Nucleus accumbens (tissue), 56 donors: ENCODE measurements at places on chromosomes 7 and 10.

DNA sequence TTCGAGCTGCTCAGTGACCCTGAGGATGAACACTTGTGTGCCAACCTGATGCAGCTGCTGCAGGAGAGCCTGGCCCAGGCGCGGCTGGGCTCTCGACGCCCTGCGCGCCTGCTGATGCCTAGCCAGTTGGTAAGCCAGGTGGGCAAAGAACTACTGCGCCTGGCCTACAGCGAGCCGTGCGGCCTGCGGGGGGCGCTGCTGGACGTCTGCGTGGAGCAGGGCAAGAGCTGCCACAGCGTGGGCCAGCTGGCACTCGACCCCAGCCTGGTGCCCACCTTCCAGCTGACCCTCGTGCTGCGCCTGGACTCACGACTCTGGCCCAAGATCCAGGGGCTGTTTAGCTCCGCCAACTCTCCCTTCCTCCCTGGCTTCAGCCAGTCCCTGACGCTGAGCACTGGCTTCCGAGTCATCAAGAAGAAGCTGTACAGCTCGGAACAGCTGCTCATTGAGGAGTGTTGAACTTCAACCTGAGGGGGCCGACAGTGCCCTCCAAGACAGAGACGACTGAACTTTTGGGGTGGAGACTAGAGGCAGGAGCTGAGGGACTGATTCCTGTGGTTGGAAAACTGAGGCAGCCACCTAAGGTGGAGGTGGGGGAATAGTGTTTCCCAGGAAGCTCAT is 1.1 kb downstream of the DDIT4 start:
- DNase-seq, result peak; percentile 62

GRCh38 chr7:36945612-36946400 is 221.5 kb upstream of the AOAH start:
- no peak for DNase-seq

GRCh38 chr7:33040803-33041516 is 21.6 kb downstream of the NT5C3A start:
- DNase-seq, result no peak

DNA sequence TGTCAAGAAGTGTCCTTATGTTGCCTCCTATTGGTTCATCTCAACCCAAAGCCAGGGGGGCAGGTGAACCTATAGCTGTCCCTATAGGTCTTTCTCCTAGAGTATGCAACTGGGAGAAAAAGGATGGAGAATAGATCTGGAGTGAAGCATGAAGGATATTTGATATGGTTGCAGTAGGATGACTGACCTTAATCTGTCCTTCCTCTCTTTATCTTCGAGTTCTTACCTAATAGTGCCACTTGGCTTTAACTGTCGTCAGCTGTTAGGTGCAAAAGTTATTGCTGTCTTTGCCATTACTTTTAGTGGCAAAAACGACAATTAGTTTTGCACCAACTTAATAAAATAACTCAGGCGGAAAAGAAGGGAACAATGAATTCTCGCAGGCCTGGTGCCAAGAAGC is 196.0 kb downstream of the GALNT17 start:
- no peak for DNase-seq

DNA sequence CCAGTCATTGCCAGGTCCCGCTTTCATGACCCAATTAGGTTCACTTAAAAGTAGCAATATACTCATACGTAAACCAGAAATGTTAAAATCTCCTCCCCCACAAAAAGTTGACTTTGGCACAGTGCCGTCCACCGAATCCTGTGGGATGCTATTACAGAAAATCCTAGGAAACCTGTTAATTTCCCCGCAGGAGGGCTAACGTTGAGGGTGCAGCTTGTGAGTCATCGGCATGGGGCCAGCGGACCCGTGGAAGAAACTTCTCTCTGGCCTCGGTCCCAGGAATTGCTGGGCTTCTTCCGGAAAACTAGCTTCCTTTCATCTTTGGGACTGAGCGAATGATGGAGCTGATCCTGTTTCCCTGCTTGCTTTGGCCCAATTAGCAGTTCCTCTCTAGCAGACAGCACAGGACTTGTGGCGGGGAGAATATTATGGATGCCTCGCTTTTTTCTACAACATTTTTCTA is 13.5 kb downstream of the CRYGN start:
- DNase-seq, result no peak

- no peak for DNase-seq
Measured at GRCh38 chr10:11118686-11119085, 101.0 kb downstream of the CELF2 start.

GRCh38 chr7:29332042-29332811 is 137.7 kb downstream of the CHN2 start:
- DNase-seq, result no peak
